H54 (cell line): ENCODE measurements at places on chromosomes 7 and 10.

DNA sequence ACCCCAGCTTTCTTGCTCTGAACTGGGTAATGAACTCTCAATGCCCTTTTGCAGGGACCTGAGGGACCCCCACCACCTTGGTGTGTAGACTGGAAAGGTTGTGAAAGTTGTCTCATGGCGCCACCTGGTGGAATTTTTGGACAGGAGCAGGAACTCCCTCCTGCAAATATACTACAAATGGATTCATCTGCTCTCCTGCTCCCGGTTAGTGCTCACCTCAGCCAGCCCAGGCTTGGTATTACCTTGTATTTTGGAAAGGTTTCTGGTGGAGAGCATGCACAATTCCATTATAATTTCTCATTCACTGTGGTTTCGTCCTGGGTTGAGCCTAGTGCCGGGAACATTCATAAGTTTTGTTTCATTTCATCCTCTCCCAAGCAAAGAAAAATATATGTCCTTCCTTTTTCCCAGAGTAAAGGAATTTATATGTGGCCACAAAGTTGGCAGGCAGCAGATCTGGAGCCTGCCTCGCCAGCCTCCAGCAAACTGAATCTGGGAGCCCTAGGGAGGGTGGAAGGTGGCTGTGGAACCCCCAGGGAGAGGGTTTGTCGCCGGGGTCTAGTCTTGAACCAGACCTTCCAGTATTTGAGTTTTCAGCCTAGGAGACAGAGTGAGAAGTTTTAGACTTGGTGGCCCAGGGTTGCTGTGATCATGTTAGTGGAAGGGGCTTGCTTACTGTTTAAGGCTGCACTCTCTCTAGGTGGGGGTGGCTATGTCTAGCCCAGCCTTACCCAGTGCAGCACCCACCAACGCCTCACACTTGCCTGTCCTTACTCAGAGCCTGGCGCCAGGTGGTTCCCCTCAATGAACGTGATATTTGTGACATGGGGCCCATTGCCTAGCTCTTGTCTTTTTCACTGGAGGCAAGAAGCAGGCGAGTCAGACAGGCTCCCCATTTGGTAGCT lies 9.5 kb downstream of the FAM241B start:
- peak; percentile 87 for DNase-seq

DNA sequence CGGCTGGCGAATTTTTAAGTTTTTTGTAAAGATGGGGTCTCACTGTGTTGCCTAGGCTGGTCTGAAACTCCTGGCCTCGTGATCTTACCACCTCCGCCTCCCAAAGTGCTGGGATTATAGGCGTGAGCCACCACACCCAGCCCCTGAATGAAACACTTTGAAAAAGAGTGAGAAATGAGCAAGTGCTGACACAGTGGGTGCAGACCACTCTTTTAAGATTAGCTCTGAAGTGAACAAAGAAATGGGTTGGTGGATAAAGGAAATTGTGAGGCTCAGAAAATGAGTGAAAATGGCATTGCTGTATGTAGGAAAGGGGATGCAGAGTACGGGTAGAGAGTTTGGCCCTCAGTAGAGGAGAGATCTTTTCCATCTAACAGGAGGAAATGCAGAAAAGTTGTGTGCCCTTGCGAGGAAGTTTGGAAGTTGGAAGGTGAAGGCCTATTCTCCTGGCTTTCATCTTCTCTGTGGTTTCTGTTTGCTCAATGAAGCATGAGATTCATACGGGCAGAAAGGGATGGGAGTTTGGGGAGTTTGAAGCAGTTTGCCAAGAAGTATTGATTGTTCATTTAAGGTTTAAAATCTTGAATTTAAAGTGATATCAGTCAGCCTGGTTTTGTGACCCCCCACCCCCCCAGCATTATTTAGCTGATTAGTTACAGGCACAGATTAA lies 11.0 kb downstream of the MAPK8 start:
- no peak for DNase-seq

GRCh38 chr10:5504146-5505072 lies 5.0 kb upstream of the CALML5 start:
- DNase-seq, result no peak

DNA sequence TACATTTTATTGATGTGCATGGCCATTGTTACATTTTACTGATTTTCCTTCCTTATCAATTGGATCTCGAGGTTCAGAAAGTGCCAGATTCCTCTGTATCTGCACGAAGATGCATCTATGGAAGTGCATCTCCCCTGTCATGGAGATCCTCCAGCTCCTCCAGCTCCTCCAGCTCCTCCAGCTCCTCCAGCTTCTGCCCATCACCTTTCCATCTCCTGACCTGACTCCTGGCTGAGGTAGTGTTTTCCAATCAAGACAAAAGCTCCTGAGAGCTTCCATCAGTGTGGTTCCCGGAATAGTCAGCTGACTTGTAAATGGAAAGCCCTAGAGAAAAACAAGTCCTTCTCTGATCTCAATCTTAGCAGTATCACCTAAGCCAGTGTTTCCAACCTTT lies 90.8 kb upstream of the KLF6 start:
- no peak for DNase-seq

- no peak for DNase-seq
Observed at GRCh38 chr7:113015034-113015645, 71.5 kb downstream of the GPR85 start.

DNA sequence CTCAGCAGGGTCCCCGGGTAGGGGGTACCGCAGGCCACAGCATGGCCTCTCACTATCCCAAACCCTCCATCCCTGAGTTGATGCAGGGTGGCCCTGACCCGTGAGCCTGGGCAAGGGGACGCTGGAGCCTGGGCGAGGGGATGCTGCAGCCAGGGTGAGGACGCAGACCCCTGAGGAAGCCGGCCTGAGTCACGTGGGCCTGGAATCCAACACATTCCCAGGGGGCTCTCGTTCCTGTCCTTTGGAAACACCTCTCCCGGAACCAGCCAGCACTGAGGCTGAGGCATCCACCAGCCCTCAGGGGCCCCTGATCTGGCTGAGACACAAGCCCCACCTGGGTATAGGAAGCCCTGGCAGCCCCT lies 61.5 kb upstream of the NKX6-2 start:
- DNase-seq, result no peak

DNA sequence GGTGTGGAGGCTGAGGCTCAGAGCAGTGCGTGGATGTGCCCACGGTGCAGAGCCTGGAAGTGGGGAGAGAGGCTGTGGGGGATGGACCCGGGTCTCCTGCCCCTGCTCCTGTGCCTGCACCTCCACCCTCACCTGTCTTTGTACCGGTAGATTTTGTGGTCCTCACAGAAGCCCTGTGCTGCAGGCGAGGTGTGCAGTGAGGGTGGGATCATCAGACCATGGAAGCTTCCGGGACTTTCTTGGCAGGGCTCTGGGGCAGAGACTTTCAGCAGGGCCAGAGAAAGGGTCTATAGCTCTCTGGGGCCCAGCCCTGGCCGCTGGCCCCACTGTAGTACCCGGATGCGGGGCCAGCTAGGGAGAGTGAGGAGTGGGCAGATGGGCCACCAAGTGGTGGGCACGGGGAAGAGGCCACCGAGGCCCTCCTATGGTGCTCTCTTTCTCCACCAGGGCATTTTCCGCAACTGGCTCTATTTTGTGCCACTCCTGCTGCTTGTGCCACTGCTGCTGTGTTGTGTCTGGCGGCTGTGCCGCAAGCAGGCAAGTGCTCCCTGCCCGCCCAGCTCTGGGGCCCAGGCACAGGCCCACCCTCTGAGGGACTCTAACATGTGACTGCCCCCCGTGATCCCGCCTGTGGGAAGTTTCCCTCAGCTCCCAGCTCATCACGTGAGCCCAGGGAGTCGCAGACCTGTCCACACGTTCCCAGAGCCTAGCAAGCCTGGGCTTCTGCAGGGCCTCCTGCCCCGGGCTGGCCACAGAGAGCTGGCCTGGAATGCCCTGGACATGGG lies 22.1 kb downstream of the ANTXRL start:
- no peak for DNase-seq

DNA sequence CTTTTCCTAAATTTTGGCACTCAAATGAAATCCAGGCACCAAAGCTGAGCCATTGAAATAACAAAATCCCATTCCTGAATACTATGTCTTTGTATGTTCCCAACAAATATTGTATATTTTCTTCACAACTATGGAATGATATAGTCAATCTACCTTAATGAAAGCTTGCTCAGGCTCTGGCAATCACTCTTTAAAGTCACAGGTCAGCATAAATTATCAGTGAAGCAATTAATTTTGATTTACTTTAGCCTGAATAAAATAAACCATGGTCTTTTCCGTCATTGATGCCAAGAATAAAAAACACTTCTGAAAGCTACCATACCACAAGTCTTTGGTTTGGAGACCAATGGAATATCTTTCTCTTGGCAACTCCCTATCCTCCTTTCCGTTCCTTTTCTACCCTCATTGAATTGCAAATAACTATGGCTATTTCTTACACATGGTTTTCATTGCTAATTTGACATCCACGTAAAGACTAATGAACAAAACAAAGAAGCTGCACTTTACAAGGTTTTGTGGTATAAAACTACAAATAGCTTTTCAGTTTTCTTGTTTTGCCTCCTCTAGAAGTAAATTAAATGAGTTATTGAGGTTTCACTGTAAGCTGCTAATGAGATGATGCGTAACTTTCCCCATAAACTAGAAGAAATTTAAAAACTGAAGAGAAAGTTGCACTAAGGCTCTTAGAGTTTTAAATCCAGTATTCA lies 166.6 kb downstream of the TAX1BP1 start:
- DNase-seq, result no peak

DNA sequence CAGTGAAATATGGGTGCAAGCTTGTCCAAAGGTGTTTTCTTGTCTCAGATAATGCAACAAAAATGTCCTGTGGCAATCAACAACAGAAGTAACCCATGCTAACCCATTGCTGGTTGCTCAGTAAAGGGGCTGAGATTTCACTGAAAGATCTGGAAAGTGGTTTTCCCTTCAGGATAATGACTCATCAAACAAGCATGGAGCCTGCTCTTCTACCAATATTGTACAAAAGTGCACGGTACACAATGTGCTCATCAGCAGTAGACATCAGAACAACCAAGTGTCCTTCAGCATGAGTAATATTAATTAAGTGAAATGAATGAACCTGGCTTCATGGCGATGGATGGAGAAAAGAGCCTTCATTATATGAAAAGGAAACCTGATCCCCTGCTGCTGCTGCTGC lies 287.1 kb upstream of the NEBL start:
- DNase-seq, result no peak

DNA sequence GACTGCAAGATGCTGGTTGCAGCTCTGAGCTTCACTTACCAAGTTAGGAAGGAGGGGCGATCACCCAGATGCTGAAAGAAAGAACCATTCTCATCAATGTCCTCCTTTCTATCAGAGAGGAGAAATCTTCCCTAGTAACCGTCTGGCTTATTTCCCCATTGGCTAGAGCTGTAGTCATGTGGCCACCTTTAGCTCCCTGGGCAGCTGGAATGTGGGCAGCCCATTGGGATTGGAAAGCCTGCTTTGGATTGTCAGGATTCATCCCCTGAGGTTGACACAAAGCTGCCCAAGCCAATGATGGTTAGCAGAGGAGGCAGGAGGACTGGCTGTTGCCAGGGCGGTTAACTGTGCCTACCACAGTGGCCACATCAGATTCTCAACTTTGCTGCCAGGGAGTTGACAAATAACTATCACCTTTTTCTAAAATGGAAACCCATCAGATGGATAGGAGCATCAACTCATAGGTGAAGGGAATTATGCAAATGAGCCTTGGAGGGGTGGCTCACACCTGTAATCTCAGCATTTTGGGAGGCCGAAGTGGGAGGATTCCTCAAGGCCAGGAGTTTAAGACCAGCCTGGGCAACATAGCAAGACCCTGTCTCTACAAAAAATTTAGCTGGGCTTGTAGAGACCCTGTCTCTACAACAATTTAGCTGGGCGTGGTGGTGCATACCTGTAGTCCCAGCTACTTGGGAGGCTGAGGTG lies 206.4 kb upstream of the GALNT17 start:
- peak; percentile 19 for DNase-seq

DNA sequence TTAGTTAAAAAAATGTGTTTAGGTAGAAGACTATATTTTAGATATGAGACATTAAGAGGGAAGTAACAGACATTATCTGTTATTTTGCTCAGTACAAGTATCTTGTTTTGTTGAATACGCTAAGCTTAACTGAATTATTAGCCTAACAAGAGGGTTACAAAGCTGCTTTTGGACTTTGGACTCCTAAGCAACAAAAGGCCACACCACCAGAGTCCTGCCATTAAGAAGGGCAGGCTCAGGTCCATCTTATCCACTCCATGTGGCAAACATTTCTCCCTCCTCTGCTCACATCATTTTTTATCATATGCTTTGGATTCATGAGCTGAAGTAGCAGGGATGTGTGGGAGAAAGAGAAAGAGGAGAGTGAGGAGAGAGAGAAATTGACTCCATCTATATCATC lies 33.5 kb downstream of the OSBPL3 start:
- DNase-seq, result no peak
